ENCODE measurements at places on chromosomes 7 and 10.

DNA sequence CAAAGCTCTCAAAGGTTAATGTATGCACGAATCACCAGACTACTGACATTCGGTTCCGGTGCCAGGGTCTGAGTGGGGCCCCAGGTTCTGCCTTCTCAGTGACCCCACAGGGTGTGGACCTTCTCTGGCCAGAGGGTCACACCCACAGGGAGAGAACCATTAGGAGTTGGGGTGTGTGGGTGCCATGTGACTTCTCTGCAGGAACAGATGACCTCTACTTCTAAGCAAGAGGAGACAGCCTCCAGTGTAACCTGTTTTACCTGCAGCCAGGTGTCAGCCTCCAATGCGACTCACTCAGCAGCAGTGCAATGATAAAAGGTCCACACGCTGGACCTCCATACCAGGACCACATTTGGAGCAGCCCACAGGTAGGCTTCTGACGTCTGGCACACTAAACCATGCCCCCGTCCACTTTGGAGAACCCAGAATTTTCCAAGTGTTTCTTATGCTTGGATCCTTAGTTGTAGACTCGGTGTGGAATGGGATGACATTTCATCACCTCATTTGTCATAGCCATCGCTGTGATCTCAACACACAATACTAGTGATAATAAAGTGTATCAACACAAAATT lies 16.2 kb upstream of the INSIG1 start:
- DNase-seq, result no peak

GRCh38 chr10:44030738-44031137 lies 354.2 kb downstream of the CXCL12 start:
- DNase-seq, result no peak

GRCh38 chr10:78429984-78430383 lies 396.3 kb downstream of the RPS24 start:
- DNase-seq, result no peak

- no peak for DNase-seq
Measured at GRCh38 chr10:133257489-133258065, 19.1 kb downstream of the ADAM8 start.

All from left hindlimb (tissue), 1 donor.